Small intestine (tissue), 16 donors: ENCODE measurements at places on chromosomes 4 and X. TPM values are rescaled to one million over a fixed set of nuclear protein-coding genes. Genes with fewer than 3 reads are reported as not detected.

Gene CEP135
- polyA plus RNA-seq, result 9.7 TPM

Gene IL2
- 0.21 TPM for polyA plus RNA-seq

Gene SHOX
- 0.04 TPM for polyA plus RNA-seq

DNA sequence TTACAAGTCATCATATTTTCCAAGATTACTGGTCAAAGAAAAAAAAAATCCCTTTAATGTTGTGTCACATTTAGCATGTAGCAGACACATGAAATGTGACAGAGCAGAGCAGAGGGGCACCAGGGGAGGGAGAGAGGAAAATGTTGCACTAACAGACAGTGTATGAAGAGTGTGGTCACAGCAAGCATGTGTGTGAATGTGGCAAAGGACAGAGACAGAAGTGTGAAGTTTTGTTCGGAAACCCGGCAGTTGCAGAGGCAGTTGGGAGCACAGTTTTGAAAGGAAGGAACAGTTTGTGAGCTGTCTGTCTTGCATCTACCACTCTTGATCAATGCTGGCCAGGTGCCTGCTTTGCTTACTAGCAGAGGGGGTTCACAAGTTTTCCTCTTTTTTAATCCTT lies 83.9 kb upstream of the MAP3K15 start:
- DNase-seq, result no peak
- no peaks in the 10 kb centered on the region for H3K27me3 ChIP-seq
- H3K4me1 ChIP-seq, result no peaks in the 10 kb centered on the region
- H3K4me3 ChIP-seq, result no peak overlapping the region

GRCh38 chrX:24215272-24215671 lies 65.7 kb downstream of the ZFX start:
- H3K27me3 ChIP-seq, result no peaks in the 10 kb centered on the region
- H3K4me3 ChIP-seq, result no peak overlapping the region
- H3K4me1 ChIP-seq, result no peaks in the 10 kb centered on the region
- DNase-seq, result no peak

DNA sequence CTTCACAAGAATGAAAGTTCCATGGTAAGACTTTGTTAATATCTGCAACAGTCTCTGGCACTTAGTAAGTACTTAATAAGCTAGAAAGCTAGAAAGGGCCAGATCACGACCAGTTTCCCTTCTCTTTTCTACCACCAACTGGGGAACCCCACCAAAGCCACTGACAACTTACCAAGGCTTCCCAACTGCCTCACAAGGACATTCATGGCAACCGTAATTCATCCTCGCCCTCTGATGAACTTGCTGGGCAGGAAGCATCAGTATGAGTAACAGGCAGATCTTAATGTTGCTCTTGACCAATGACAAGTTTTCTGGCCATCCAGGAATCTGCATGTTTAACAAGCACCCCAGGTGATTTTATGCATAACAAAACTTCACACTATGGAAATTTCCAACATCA lies 23.2 kb upstream of the ZCCHC13 start:
- no peaks in the 10 kb centered on the region for H3K4me1 ChIP-seq
- no peaks in the 10 kb centered on the region for H3K27me3 ChIP-seq
- no peak overlapping the region for H3K4me3 ChIP-seq
- H3K27ac ChIP-seq, result no peak overlapping the region

DNA sequence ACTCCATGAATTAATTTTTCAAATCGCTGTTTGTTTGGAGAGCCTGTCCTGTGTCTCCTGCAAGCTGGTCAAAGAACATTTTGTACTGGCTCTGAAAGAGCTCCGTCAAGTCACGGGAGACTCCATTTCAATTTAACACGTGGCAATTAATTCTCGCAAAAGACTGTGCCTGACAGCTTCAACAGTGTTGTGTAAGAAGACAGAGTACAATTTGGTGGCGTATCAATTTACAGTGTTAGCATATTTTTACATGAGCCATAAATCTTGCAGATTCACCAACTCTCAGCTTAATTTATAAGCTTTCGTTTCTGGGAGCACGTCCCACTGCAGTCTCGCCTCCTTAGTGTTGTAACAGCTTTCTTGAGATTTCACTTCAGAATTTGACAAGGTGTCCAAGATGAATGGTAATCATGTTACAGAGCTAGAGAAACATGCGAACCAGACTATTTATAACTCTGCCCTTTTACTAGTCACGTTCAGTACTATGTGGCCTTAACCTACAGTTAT lies 70.8 kb downstream of the RWDD4 start:
- H3K36me3 ChIP-seq, result no peaks in the 10 kb centered on the region
- peak; percentile 50 for DNase-seq

DNA sequence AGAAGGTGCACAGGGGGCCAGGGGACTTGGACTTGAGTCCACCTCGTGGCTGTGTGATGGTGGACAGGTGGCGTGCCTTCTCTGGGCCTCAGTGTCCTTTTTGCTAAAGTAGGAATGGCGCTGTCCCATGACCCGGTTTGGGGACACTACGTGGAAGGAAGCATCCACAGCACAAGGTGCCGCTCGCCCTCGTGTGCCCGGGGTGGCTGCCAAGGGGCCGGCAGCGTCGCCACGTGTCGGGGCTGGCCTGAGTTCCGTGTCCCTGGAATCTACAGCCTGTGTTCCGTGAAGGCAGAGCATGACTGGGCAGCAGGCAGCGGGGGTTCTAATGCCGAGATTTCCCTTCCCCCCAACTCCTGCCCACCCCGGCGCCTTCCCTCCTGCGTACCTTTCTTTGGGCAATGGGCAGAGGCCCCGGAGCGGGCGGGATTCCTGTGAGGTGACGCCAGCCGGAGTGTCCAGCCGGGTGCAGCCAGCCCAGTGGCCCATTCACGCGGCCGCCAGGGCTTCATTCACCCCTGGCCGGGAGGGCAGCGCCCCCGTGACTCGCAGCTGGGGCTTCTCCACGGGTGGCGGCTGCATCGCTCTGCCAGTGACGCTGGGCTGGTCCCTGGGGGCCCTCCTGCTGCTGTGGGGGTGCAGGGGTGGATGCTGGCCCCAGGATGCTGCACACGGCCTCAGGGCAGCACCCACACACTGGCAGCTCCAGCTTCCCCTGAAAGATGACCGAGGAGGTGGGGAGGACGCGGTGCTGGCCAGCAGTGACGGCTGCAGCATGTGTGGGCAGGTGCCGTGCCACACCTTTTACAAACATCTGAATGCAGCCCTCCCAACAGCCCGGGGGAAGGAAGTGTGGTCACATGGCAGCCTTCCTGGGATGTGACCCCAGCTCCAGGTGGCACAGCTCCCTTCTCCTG lies 21.2 kb downstream of the DOK7 start:
- H3K36me3 ChIP-seq, result no peaks in the 10 kb centered on the region
- peak; percentile 75 for DNase-seq
- no peak overlapping the region for H3K27ac ChIP-seq
- H3K27me3 ChIP-seq, result peaks cover 14% of the 10 kb centered on the region

- H3K27me3 ChIP-seq, result no peaks in the 10 kb centered on the region
- peak; percentile 45 for DNase-seq
- no peak overlapping the region for H3K27ac ChIP-seq
- no peaks in the 10 kb centered on the region for H3K36me3 ChIP-seq
Observed at GRCh38 chr4:122003335-122003734, 51.5 kb upstream of the TRPC3 start.

GRCh38 chr4:158775091-158775651 lies 6.3 kb downstream of the FNIP2 start:
- DNase-seq, result peak; percentile 37
- no peaks in the 10 kb centered on the region for H3K36me3 ChIP-seq
- peak overlapping the region; percentile 3 for H3K27ac ChIP-seq

DNA sequence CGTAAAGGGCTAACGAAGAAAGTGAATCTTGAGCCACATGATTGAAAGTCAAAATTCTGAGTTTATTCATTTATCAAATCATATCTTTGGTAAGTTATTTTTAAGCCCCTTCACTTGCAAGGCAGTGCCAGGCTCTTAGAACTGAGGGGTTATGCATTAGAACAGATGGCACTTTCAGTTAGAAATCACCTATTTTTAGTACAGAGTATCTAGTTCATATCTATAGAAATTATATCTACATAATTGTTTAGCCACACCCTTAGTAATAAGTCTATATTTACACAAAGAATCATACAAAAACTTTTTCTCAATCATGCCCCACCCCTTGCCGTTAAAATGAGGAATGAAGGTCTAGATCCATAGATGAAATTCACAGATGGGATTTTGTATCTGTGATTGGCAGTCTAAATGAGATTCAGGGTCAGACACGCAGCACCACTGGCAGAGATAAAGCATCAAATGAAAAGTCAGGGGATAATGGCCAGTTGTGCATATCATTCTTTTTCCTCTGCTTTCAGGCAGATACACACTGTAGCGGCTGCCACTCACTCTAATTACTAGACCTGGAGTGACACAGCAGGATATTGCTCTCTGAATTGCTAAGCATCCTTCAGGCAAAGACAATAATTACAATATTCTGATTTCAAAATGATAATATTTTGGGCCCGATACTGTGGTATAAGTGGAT lies 440.5 kb downstream of the MAPK10 start:
- no peaks in the 10 kb centered on the region for H3K4me1 ChIP-seq
- no peaks in the 10 kb centered on the region for H3K36me3 ChIP-seq
- H3K27ac ChIP-seq, result no peak overlapping the region
- no peaks in the 10 kb centered on the region for H3K27me3 ChIP-seq
- H3K4me3 ChIP-seq, result no peak overlapping the region

DNA sequence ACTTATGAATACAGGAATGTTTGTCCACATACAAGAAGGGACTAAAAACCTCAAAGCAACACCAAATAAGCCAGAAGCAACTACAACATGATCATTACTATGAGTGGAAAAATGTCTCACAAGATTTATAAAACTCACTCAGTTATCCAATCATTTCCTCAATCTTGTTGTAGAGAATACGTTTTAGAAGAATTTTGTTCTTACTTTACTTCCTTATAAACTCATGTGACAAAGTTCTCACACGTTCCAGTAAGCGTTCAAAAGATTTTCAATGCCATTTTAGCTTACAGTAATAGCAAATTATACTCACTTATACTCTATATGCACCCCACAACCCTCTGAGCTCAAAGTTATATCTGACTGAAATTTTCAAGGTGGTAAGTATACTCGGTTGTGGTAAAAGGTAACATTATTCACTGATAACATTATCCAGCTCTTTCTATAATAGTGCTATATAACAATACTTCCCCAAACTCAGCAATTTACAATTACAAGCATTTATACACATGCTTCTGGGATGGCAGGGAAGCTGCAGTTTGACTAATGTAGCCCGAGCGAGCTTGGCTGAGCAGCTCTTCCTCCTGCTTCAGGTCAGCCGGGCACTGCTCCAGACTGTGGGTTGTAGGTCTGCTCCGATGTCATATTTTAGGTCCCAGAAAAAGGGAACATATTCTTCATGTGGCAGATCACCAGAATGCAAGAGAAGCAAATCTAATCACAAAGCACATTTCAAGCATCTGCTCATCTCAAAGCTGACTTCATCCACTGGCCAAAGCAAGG lies 226.3 kb downstream of the RCHY1 start:
- H3K4me3 ChIP-seq, result no peak overlapping the region
- no peaks in the 10 kb centered on the region for H3K27me3 ChIP-seq
- DNase-seq, result no peak
- no peak overlapping the region for H3K27ac ChIP-seq
- no peaks in the 10 kb centered on the region for H3K36me3 ChIP-seq
